ENCODE measurements at places on chromosomes 7 and 10.

DNA sequence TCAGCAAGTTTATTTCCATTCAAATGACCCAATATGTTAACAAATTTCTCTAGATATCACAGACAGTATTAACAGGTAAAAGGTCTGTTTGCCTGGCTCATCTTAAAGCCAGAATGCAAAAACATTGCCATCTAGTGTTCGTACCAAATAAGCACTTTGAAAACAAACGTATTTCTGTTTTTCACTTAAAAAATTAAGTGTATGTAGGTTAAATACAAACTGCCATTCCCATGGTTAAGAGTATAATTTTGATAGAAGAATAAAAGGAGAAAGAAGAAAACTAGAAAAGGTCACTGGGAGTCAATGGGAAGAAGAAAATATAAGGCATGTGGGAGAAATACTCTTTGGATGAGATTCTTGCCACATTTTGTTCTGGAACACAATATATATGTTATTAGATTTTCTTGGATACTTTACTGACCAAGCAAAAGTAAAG is 51.0 kb downstream of the ORC5 start:
- no peak for DNase-seq

DNA sequence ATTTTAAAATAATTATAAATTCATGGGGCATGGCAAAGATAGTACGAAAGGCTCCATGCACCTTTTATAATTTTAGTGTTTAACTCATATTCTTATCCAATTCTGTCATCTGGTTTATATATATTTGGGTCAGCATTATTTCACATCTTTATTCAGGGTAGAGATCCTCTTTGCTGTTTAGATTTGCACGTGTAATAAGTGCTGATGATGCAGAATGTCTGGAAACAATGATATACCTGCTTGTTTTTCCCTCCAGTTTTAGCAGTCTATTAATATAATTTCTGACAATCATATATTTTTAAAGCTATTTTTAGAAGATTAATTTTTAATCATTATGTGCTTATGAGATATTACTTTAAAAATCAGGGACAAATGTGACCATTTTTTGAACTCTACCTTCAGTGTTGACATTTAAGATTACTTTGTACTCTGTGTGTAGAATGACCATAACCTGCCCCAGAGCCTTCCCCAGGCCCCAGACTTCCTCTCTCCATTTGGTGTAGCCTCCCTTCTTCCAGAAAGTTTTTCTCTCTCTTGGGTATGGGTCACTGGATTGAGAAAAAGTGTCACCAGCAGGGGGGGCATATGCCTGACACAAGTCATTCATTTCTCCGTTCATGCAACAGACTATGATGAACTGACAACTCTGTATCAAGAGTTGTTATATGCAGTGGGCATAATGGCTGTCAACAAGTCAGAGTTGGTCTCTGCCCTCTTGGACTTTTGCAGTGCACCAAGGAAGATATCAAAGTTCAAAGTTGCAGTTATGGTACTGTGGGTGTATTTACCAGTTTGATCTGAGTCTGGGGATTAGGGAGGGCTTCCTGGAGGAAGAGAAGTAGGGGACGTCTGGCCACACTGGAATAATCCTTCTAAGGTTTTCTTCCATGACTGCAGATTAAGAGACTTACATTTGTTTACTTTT is 192.6 kb upstream of the CCDC6 start:
- no peak for DNase-seq

DNA sequence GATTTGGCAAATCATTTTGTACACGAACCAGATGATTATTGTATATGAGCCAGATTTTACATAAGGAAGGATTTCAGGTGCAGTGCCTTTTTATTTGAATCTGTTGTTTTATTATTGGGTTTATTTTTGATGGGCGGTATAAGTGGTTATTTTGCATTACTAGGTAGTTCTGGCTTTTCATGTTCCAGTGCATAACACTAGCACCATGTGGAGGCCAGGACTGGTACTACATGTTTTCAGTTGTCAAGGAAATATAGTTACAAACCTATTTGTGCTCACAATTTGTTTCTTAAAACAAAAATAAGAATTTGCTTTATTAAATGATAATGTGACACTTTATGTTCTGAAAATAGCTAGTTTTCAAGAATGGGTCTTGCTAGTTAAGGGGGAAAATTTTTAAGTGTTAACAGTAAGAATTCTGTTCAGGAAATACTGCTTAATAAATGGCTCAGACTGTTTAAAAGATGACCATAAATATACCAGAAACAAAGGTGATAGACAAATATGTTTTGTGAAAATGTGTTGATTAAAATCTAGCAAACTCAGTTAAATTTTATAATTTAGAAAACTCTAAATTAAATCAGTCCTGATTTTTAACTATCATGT is 7.1 kb upstream of the SEMA3E start:
- no peak for DNase-seq

DNA sequence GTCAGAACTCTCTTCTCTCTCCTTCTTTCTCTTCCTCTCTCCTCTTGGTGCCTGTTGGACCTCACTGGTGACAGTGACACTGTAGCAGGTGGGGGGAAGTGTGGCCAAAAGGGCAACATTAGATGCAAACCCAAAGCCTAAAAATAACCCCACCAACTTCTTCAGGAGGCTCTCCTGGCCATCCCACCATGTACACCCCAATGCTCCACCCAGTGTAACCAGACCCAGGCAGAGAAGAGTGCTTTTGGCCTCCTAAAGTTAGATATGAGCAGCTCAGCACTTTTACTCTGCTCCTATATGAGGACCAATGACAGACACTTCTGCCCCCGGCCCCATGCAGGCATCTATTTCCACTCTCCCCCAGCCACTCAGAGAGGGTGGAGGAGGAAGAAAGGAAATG is 5.5 kb downstream of the MYOZ1 start:
- no peak for DNase-seq

DNA sequence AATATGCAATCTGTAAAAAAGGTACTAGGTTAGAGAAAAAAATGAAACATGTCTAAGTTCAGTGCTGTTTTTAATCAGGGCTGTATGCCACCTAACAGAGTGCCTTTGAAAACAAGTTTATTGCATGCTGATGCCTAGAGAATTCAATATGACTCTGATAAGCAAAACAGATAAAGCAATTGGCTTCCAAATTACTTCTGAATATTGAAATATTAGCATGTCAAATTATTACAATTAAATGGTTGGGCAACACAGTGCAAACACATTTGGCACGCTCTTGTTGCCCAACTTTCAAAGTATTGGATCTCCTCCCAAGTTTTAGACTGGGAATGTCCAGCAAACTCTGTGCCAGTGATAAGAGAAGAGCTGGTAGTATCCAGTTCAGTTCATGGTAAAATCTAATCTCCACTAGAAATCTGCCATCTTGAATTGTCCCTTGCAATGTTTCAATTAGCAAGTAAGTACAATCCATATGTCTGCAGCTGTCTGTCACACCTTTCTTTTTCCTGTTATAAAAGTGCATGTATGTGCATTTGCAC is 65.2 kb upstream of the FAM133B start:
- no peak for DNase-seq

DNA sequence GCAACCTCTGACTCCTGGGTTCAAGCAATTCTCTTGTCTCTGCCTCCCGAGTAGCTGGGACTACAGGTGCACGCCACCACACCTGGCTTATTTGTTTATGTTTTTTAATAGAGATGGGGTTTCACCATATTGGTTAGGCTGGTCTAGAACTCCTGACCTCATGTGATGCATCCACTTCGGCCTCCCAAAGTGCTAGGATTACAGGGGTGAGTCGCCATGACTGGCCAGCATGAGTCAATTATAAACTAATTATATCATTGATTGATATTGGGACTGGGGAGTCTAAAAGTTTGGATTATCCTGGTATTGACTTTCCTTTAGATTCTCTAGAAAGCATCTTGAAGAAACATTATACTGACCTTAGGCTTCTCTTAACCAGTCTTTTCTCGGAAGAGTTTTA is 73.9 kb upstream of the CCNY start:
- no peak for DNase-seq

Measured in CD4-positive, alpha-beta T cell treated with Interferon gamma for 1 hour (primary cell).